ENCODE measurements at places on chromosomes 4 and X.
A peak's percentile ranks its signal among the peaks of the same experiment; 100 is the strongest.

DNA sequence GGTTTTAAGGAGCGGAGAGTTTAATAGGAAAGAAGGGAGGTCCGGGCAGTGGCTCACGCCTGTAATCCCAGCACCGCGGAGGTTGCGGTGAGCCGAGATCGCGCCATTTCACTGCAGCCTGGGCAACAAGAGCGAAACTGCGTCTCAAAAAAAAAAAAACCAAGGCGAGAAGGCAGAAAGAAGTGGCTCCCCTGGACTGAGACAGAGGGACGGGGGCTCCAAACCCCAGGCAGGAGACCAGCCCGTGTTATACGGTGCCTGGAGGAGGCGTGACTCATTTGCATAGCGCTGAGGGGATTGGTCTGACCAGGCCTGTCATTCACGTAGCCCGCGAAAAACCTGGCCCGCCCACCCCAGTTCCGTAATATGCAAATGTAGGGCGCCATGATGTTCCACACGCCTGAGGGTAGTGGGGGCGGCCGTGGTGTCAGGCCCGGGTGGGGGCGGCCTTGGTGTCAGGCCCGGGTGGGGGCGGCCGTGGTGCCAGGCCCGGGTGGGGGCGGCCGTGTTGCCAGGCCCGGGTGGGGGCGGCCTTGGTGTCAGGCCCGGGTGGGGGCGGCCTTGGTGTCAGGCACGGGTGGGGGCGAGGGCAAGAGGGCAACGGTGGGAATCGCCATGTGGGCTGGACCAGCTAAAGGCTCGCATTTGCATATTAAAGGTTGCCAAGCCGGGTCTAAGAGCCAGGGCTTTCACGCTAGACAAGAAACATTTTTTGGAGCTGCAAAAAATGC lies 2.1 kb downstream of the PLCXD1 start:
- DNase-seq: peak; percentile 95

DNA sequence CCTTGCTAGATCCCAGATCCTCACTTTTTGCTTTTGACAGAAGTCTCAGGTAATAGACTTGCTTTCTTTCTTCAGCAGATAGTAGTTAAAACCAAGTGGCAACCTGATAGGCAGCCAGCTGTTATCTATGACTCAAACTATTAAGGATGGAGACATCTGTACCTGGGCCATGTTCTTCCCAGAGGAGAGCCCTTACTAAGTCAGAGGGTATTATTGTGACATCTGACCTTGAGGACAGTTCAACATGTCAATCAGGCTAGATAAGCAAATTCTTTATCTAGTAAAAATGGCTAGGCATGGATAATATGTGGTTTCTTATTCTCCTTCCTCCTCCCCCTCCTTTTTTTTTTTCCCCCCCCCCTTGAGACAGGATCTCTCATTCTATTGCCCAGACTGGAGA lies 39.2 kb downstream of the TRIM2 start:
- DNase-seq: no peak

DNA sequence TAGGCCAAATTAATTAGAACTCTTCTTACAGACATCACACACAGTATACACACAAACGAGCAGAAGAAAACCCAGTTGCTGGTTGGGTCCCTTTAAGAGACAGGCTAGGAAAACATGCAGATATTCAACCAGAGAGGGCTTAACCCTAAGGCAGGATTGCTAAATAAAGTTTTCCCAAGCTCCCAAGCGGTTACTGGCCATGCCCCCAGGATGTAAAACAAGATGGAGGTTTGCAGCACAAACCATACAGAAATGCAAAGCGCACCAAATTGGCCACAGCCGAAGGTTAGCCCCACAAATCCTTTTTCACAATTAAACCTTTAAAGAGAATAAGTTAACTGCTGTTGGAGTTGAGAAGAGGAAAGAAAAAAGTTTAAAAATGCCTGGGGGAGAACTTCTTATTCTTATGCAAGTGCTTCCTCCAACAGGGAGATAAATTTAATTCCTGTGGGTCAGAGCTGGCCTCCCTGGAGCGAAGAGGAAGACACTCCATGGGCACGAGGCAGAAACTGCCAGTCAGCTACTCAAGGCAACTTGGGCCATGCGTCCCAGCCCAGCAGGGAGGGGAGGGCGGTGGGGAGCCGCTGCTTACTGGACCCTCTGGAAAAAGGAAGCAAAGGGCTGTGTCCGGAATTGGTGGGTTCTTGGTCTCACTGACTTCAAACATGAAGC lies 167.6 kb upstream of the ARSJ start:
- DNase-seq: no peak

DNA sequence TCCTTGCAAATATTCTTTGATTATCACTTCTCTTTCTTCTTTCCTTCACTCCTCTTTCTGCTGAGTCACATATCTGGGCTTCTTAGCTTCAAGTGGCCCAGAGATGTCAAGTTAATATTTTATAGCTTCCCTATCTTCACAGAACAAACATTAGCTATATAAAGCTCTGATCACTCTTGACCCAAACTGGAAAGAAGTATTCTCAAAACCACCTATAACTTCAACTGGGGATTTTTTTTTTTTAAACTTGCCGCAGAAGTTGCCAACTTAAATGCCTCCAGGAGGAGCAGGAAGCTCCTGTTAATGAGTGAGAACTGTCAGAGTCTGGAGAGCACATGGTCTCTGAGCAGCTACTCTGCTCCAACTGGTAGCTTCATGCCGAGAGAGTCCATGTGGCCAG lies 233.3 kb upstream of the EDNRA start:
- no peak for DNase-seq

DNA sequence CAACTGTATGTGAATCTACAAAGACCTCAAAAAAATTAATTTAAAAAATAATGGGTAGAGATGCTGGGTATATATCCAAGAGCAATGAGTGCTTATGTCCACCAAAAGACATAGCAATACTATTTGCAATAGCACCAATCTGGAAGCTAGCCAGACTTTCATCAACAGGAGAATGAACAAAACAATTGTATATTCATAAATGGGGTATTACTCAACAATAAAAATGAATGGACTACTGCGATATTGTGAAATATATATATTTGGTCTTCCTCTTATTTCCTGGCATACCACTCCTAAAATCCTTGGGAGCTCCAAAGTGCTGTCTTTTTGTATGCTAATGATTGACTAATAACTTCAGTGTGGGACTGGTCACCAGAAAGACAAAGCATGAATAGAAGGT lies 77.5 kb downstream of the MSN start:
- DNase-seq: no peak

DNA sequence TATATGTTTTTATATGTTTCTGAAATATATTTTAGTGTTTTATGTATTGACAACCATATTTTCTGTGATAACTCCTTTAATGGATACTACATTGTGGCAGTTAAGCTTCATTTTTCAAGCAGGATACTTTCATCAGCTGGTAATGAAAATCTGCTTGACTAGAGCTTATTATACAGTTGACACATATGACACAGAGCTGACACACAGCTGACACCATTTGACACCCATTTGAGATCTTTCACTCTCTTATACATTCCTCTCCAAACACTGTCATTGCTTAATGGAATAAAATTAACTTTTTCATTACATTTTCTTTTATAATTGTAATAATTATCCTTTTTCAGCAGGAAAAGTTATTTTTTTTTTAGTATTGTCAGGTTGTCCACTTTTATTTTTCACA lies 561.1 kb upstream of the NDST4 start:
- no peak for DNase-seq

GRCh38 chr4:664713-665231 lies 9.3 kb downstream of the ATP5ME start:
- no peak for DNase-seq

DNA sequence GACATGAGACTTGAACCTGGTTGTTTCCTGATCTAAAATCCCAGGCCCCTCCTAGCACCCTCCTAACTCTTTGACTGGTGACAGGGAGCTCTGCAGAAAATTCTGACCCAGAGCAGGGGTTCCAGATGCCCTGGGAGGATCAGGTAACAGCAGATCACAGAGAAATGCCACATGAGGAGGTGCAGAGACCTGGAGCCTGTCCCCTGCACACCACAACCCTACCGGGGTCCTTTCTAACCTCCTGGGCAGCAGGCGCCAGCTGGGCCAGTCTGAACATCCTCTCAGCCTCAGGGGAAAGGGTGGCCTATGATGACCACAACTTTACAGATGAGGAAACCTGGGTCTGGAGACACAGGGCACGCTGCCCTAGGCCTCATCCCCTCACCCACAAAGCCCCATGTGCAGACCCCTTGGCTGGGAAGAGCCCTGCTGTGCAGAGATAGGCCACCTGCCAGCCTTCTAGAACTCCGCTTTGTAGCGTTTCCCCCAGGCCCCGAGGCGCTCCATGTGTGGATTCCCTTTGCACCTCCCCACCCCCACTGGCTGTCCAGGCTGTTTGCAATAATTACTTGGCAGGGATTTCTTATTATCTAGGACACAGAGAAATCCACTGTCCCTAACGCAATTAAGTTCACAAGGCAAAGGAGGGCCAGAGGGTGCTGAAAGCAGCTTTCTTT lies 36.5 kb downstream of the WDR1 start:
- DNase-seq: no peak

GRCh38 chr4:51998837-51999236 lies 21.3 kb downstream of the LRRC66 start:
- no peak for DNase-seq

- no peak for DNase-seq
Measured at GRCh38 chr4:18202486-18202885, 180.9 kb upstream of the LCORL start.

DNA sequence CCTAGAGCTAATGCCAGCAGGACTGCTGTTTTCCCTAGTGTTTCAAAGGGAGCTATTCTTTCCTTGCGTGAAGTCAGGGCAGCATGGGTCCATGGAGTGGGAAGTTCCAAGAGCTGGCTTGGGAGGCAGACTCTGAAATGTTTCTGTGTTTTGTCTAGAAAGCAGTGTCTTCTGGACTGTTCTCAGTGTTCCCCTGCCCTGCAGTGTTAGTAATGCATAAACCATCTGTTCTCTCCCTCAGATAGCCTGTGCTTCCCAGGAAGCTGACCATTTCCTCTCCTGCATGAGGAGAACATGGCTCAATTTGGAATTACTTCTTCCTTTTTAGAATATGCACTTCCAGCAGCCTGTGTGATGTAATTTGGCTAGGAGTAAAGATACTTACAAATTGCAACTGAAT lies 116.7 kb upstream of the CXCL13 start:
- no peak for DNase-seq

DNA sequence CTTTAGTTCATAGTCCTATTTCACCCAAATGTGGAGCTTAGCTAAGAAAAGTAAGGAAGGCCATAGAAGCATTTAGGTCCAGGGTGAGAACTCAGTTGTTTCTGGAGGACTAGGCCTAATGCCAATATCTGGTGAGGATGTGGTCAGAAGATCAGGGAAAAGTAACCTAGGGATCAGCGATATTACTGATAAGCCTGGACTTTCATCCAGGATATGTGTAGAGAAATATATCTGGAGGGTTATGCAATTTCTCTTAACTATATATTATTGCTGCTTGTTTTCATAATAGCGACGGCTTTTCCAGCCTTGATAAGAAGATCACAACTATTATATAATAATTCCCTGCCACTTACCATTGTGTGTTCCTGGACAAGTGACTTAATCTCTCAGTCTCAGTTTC lies 81.1 kb downstream of the FRAS1 start:
- DNase-seq: no peak

GRCh38 chr4:41124916-41125548 lies 89.3 kb downstream of the APBB2 start:
- DNase-seq: no peak

- no peak for DNase-seq
Measured at GRCh38 chrX:101260435-101260834, 30.7 kb downstream of the TAF7L start.

GRCh38 chr4:173091362-173091761 lies 77.2 kb upstream of the GALNT7 start:
- no peak for DNase-seq

DNA sequence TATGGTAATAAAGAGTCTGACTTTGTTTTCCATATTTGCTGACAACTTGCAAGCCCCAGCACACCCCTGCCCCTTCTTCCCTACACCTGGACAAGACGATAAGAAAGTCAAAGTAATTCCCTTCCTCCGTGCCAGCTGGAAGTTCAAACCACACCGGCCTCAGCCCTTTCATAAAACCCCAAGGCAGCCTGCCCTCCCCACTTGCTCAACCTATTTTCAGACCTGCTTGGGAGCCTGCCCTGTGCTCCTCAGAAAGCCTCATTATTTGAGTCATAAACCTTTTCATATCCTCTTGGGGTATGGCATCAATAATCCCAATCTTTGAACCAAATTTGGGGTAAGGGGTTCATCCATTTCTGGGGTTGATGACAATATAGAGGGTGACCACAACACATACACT lies 29.5 kb downstream of the NIPAL1 start:
- no peak for DNase-seq

GRCh38 chr4:172951679-172952451 lies 216.7 kb upstream of the GALNT7 start:
- no peak for DNase-seq

All from AG08396 (cell line).